ENCODE measurements at places on chromosomes 2 and 18. TPM values are rescaled to one million over a fixed set of nuclear protein-coding genes. Genes with fewer than 3 reads are reported as not detected.

The ABCB11 gene
- total RNA-seq: not detected

The DLGAP1 gene
- not detected for total RNA-seq

The TRIM43 gene
- not detected for total RNA-seq

The COBLL1 gene
- 4.2 TPM for total RNA-seq

The KIAA1328 gene
- total RNA-seq: 1.4 TPM

The TRIM54 gene
- 1.3 TPM for total RNA-seq

The RAB11FIP5 gene
- total RNA-seq: 36.1 TPM

The FABP1 gene
- not detected for total RNA-seq

The CD8B gene
- total RNA-seq: not detected

The FAM168B gene
- total RNA-seq: 86.4 TPM

The GLS gene
- total RNA-seq: 89.0 TPM

The RNF149 gene
- 45.9 TPM for total RNA-seq

The LRRTM4 gene
- not detected for total RNA-seq

The CRYBA2 gene
- not detected for total RNA-seq

The GKN2 gene
- 2.2 TPM for total RNA-seq

The MC2R gene
- total RNA-seq: not detected

The KIAA2012 gene
- total RNA-seq: not detected

The MAP3K19 gene
- total RNA-seq: not detected

The DGKD gene
- total RNA-seq: 103 TPM

The KCNIP3 gene
- 2.0 TPM for total RNA-seq

The CERS6 gene
- 16.4 TPM for total RNA-seq
